ENCODE measurements at places on chromosomes 7 and 10.

GRCh38 chr10:34626158-34626880 is 188.8 kb downstream of the PARD3 start:
- no peak for DNase-seq

DNA sequence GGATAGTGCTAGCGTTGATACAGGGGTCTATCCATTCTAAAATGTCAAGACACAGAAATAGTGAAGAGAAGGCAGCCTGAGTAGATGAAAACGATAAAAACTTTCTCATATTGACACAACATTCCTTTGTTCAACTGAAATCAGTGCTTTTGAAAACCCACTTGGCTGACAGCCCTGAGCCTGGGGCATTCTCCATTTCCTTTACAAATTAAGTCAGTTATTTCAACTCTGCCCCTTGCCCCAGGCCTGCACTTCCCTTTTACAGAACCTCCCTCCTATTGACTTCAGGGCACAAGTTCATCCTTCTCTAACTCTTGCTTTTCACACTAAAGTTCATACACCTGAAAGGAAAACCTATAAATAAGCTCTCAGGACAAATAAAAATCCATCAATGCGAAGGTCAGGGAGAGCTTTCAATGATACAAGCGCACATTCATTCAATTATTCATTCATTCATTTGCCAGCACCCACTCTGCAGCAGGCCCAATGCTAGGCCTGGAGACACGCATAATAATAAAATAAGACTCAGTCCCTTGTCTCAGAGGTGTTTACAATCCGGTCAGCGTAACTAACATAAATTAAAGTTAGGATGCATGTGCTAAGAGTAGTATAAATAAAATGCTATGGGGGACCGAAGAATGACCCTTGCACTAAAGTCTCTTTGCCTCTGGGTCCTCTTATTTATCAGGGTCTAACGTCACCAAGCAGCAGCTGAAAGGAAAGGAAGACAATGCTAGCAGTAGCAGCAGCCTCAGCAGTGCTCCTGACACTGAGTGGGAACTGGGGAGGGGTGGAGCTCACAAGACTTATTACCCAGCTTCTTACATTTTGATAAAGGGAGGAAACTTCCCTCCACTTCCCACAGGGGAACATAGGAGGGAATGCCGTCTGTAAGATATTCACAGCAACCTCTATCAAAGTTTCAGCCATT is 134.8 kb downstream of the PDE1C start:
- DNase-seq, result no peak

DNA sequence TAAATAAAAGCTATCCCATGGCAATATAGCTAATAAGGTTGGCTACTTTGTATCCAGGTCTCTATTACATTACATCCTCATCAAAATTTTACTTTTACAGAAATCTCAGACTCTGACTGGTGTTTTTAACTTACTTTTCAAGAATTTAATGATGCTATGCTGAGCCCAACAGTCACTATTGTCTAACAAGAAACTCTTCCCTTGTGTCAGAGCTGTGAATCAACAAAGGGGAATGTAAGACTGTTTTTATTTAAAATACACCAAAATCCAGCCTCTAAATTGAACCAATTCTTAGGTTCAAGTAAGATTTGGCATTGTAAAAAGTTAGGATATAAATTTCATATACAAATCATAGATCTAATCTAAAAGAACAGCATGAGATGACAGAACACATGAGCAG is 7.0 kb downstream of the RTKN2 start:
- DNase-seq, result no peak

- no peak for DNase-seq
These were observed 30.3 kb downstream of the TMEM168 start for GRCh38 chr7:112759905-112760304.

GRCh38 chr7:74462707-74463100 is 9.0 kb downstream of the GTF2IRD1 start:
- DNase-seq, result no peak

Measured in SW 1271 (cell line).